ENCODE measurements at places on chromosomes 3 and 15. TPM values are rescaled to one million over a fixed set of nuclear protein-coding genes. Genes with fewer than 3 reads are reported as not detected.

The CPN2 gene
- total RNA-seq, result not detected

The DYNLT2B gene
- total RNA-seq, result 8.1 TPM

The SH2D7 gene
- under 0.01 TPM for total RNA-seq

The CHCHD4 gene
- 9.4 TPM for total RNA-seq

The PGBD4 gene
- 2.2 TPM for total RNA-seq

The COL6A5 gene
- not detected for total RNA-seq

The SUSD5 gene
- 2.5 TPM for total RNA-seq

The TGM4 gene
- total RNA-seq, result not detected

The SMAD6 gene
- total RNA-seq, result 16.6 TPM

The RHOV gene
- total RNA-seq, result not detected

The BHLHE40 gene
- total RNA-seq, result 22.7 TPM

The SI gene
- not detected for total RNA-seq

The SENP7 gene
- 10.3 TPM for total RNA-seq

The MCTP2 gene
- total RNA-seq, result 19.6 TPM

The ADGRG7 gene
- not detected for total RNA-seq

The LRRC3B gene
- total RNA-seq, result not detected

The SLC24A5 gene
- not detected for total RNA-seq

The CEMIP gene
- 613 TPM for total RNA-seq

The TF gene
- total RNA-seq, result 0.17 TPM

The STRIT1 gene
- total RNA-seq, result not detected

The FBXL2 gene
- total RNA-seq, result 20.2 TPM

The C3orf70 gene
- 0.87 TPM for total RNA-seq

The C15orf61 gene
- total RNA-seq, result 5.5 TPM

The SERPINI2 gene
- total RNA-seq, result not detected

Measured in smooth muscle cell of trachea (primary cell).